ENCODE measurements at places on chromosomes 2 and 18.

- no peak for DNase-seq
Measured at GRCh38 chr2:177262958-177263450, 1.5 kb downstream of the NFE2L2 start.

DNA sequence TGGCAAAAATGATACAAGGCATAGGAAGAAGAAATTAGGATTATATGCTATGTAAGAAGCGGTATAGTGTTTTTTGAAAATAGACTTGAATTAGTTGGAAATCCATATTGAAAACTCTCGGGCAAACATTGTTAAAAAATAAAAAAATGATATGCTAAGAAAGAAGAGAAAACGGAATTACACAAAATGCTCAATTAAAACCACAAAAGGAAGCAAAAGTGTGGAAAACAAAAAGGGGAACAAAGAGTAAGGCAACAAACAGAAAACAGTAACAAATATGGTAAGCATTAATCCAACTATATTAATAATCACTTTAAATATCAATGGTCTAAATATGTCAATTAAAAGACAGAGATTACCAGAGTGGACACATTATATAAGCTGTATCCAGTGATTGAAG, 58.4 kb downstream of the TXNL1 start:
- no peak for DNase-seq

GRCh38 chr2:86413296-86414094, 27.7 kb upstream of the KDM3A start:
- DNase-seq, result no peak

DNA sequence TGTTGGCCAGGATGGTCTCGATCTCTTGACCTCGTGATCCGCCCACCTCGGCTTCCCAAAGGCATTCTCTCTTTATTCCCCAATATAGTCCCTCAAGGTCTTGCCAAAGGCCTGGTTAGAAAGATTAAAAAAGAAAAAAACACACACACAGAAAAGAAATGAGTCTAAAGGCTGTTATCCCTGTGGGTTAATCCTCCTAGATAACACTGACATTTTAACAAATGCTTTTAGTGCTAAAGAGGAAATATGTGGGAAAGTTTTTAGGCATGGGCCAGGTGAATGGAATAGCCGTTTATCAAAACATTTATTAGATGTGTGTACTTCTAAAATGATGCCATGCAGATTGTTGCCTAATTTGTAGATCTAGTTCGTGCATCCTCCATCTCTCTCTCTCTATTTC, 261.6 kb upstream of the FN1 start:
- no peak for DNase-seq

- DNase-seq, result no peak
Measured at GRCh38 chr2:178211943-178212342, 17.6 kb downstream of the OSBPL6 start.

- DNase-seq, result no peak
Measured at GRCh38 chr18:37385846-37386778, 179.5 kb downstream of the CELF4 start.

DNA sequence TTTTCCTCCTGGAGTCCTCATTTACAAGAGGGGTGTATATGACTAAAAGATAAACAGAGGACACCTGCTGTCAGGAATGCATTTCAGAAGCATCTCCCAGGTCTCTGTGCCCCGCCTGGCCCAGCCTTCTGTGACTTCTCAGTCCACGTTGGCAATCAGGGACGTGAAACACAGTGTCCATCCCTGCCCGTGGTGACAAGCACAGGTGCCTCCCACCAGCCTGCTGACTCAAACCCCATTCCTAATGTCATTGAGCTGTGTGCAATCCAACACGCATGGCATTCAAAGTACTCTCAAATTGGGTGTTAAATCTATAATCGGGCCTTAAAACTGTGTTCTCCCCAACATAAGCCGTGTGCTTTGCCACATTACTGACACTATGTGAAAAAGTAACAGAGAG, 343.2 kb downstream of the EIPR1 start:
- no peak for DNase-seq

- DNase-seq, result no peak
Measured at GRCh38 chr2:62706721-62707521, 1.4 kb downstream of the EHBP1 start.

DNA sequence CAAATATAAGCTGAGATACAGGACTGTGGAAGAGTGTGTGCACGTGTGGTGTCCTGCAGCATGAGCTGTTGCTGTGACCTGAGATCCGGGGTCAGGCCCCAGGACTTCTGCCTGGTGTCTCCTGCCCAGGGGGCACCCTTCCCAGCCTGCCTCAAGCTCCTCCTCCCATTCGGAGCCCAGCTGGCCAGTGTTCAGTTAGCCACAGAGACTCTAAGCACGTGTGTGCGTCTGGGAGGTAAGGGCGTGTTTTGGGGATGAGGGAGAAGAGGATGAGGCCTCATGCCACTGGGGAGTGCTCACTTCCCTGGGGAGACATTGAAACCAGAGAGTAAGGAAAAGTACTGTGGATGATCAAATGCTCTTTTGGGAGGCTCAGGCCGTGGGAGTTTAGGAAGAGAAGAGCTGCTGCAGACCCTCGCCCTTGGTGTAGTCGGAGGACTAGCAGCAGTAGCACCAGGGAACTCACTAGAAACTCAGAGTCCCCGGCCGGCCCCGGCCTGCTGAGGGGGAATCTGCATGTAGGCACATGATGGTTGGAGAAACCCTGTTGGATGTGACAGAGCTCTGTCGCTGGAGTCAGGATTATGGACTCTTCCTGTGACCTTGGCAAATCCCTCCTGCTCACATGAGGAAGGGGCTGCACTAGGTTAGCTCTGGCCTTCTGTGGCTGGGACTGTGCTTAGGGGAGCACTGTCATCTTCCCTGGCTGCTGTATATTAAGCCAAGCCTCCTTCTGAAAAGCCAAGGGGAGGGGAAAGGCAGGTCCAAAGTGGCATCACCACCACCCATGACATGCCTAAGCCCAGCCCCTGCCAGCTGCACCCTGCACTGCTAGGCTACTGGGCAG, 231.1 kb downstream of the DYSF start:
- no peak for DNase-seq

DNA sequence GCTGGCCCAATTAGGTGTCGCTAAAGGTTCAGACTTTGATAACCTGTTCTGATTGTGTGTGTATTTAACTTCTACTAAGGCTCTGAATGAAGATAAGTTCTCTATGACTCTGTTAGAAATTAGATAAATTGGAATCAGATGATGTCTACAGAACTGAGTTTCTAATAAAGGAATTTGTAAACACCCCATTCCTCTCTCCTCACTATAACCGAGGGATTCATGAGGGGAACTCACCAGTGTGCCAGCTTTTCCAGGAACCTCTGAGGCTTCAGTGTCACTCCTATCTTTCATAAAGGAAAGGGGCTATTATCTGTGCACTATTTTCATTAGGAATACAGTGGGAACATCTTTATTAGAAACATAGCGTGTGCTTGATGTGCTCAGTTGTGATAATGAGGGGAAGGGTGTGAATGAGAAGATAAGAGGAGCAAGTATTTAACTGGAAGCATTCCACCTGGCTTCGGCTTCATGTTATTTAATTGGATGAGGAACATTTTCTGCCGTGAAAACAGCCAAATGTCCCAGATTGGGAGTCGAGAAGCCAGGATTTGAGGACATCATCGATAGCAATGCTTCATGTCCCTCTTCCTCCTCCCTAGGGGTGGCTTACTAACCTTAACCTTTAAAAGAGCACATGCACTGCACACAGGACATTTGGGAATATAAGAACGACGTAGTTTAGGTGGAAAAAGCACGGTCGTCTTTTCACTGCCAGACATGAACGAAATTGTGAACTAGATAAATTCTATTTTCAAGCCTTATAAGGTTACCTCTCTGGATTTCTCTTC, 84.8 kb upstream of the TCF4 start:
- no peak for DNase-seq

DNA sequence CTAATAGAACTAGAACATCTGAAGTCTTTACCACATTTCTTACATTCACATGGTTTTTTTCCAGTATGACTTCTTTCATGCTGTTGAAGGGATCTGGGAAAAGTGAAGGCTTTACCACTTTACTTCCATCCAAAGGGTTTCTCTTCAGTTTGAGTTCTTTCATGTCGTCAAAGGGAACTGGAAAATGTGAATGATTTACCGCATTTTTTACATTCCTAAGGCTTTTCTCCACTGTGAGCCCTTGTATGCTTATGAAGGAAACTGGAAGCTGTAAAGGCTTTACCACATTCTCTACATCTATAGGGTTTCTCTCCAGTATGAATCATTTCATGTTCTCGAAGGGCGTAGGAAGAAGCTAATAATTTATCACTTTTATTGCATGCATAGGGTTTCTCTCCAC, 46.7 kb downstream of the NBEAL1 start:
- DNase-seq, result peak; percentile 11

DNA sequence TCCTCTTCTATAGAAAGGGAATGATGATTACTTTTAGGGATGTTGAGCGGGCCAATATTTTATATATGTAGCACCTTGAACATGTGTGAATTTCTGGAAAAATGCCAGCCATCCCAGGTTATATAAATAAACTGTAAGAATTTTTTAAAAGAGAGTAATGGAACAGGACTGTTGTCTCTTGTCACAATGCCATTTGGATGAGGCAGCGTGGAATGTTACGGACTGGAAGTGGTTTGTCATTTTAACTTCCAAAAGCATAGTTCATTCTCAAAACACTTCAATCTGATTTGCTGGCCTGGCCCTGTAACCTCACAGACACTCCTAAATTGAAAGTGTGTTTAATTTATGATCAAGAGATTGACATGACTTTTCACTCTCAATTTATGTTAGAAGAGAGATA, 70.8 kb downstream of the TPGS2 start:
- no peak for DNase-seq

GRCh38 chr2:84526562-84526961, 10.3 kb downstream of the DNAH6 start:
- no peak for DNase-seq

DNA sequence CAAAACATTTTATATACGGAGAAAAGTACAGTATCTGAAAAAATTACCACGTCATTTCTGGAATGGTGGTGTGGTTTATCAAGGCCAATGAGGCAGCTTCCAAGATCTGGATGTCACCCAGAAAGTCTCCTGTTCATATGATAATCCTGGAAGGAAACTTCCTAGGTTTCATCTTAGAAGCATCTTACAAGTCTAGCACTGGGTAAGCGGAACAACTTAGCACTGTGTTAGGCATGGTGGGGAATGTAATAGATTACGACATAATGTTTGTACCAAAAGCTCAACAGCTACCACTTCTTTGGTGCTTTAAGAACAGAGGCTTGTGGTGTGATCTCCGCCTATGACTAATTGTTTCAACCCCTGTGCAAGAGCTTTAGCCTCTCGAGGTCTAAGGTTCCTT, 63.1 kb upstream of the LYPD1 start:
- no peak for DNase-seq

DNA sequence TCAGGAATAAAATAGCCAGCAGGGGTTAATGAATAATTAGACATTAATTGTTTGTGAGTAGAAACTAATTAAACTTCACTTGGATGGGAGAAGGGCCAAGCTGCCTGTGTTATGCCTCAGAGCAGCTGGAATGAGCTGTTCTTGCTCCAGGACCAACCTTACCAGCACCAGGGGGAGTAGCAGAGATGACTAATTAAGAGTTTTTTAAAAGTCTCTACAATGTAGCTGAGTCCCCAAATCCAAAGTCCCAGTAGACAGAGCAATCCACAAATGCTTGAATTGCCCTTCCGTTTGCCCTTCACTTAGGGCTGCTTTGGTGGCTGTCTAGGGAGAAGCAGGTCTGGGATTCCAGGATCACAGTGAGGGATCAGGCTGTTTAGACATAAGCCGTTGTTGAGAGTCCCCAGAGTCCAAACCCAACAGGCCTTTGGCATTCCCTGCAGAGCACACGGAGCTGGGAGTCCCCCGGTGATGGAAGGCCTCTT, 59.4 kb downstream of the RHOB start:
- DNase-seq, result peak; percentile 45

DNA sequence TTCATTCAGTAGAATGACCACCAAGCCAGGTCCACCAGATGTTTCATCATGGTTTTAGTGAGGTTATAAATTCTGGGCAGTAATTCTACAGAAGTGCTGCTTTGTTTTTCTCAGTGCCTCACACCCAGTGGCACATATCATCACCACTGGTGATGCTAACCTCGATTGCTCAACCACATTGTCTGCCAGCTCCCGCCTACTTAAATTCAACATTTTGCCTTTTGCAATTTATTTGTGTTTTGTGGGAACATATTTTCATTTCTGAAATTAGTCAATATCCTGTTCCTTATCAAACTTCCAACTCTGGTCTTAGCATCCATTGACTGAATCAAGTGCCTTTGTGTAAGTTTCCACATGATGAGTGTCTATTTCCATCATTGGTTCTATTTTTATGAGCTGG, 62.3 kb upstream of the TMEM178A start:
- DNase-seq, result no peak

GRCh38 chr2:29806461-29806860, 114.9 kb downstream of the ALK start:
- DNase-seq, result no peak

DNA sequence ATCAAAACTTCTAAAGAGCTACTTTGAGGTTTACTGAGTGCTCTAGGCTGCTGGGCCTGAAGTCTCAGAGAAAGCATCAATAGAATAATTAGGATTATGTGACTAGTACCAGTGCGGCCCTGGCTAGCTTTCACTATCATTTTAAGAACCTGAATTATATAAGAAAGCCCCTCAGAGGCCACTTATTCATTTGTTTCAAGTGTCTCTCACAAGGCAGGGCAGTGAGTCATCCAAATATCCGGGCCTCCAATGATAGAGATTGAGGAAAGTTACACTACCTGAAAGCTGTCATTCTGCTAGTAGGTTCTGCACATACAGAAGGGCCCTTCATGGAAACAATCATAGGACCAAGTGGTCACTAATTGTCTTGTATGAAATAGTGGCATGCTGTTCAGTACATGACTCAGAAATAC, 193.1 kb downstream of the L3MBTL4 start:
- DNase-seq, result peak; percentile 20

DNA sequence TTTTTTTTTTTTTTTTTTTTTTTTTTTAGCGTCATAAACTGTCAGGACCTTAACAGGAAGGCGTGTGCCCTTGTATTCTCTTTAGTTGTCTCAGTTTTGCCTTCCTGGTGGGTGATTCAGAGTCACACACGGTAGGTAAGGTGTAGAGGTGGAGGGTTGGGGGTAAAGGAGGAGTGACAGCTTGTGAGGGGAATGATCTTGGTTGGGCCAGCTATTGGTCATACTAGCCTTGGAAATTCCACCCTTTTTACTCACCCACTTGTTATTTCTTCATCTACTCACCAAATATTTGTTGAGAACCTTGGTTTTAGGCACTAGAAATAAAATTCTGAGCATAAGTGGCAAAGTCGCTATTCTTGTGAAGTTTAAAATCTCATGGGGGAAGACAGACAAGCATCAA, 22.2 kb downstream of the SMIM21 start:
- peak; percentile 32 for DNase-seq

- DNase-seq, result no peak
Measured at GRCh38 chr2:233476063-233476410, 90.5 kb downstream of the USP40 start.
